ENCODE measurements at places on chromosomes 3 and 15.
A peak's percentile ranks its signal among the peaks of the same experiment; 100 is the strongest.

- DNase-seq = no peak
Observed at GRCh38 chr3:64397573-64397972, 172.3 kb upstream of the PRICKLE2 start.

DNA sequence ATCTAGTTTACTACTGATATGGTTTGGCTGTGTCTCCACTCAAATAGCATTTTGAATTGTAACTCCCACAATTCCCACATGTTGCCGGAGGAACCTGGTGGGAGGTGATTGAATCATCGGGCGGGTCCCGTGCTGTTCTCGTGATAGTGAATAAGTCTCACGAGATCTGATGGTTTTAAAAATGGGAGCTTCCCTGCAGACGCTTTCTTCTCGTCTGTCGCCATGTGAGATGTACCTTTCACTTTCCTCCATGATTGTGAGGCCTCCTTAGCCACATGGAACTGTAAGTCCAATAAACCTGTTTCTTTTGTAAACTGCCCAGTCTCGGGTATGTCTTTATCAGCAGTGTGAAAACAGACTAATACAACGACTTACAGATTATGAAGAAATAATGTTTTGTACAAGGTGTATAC lies 35.6 kb upstream of the PYDC2 start:
- no peak for DNase-seq

- DNase-seq = no peak
Observed at GRCh38 chr15:39669661-39670060, 88.8 kb downstream of the THBS1 start.

- no peak for DNase-seq
Observed at GRCh38 chr3:37545479-37545878, 316.2 kb upstream of the CTDSPL start.

GRCh38 chr3:18295171-18295920 lies 129.8 kb downstream of the SATB1 start:
- DNase-seq = peak; percentile 95
